CD8-positive, alpha-beta memory T cell (primary cell): ENCODE measurements at places on chromosomes 4 and X. TPM values are rescaled to one million over a fixed set of nuclear protein-coding genes. Genes with fewer than 3 reads are reported as not detected.

CACNA1F gene
- 0.61 TPM for total RNA-seq

NUDT11 gene
- total RNA-seq = 2.0 TPM

AWAT2 gene
- total RNA-seq = not detected

KCND1 gene
- total RNA-seq = 1.1 TPM

GALNTL6 gene
- total RNA-seq = not detected
